ENCODE measurements at places on chromosomes 2 and 18.

- no peak for DNase-seq
Observed at GRCh38 chr18:29378651-29379136, 1201.8 kb upstream of the CDH2 start.

- DNase-seq: no peak
Observed at GRCh38 chr2:153519257-153519875, 40.8 kb upstream of the RPRM start.

DNA sequence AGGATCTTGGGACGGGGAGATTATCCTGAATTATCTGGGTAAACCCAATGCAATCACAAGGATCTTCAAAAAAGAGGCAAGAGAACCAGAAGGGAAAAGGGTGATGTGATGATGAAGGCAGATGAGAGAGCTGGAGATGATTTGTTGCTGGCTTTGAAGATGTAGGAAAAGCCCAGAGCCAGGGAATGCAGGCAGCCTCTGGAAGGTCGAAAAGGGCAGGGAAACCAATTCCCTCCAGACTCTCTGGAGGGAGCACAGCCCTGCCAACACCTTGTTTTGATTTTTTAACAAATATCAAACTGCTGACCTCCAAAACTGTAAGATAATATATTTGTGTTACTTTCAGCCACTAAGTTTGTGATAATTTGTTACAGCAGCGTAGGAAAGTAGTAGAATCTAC lies 48.9 kb upstream of the IL1R2 start:
- DNase-seq: no peak

- no peak for DNase-seq
Observed at GRCh38 chr18:9831036-9831722, 54.6 kb upstream of the TXNDC2 start.

DNA sequence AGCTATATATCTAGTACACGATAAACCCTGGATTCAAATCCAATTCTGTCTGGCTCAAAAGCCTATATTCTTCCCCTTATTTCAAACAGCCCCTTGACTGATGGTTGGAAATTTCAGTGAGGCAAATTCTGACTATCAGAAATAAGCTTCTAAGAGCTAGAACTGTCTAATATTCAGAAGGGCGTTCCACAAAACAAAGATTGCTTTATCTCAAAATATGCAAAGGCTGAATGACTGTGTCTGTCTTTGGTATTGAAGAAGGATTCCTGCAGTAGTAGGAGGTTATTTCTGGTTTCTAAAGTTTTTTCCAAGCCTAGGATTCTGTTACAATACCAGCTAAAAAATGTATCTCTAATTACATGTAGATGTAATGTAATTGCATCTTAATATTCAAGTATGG lies 31.1 kb downstream of the DRC1 start:
- DNase-seq: no peak

- no peak for DNase-seq
Observed at GRCh38 chr2:25354116-25354515, 12.4 kb upstream of the DNMT3A start.

DNA sequence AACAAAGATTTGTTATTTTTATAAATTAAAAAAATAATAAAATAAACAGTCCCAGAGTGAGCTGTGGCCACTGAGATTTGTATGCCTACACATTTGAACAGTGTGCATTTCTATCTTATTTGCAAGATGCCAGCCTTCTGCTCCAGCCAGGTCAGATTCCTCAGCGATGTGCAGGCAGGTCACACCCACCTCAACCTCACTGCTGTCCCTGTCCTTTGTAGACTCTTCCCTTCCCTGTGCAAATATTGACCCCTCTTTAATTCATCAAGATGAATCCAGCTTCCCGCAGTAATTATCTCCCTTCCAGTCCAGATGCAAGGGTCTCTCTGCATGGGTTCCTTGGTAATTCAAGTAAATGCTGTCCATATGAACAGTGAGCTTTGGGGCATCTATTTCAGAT lies 256.2 kb downstream of the PIEZO2 start:
- DNase-seq: no peak

GRCh38 chr2:169240405-169240804 lies 121.9 kb downstream of the LRP2 start:
- no peak for DNase-seq

DNA sequence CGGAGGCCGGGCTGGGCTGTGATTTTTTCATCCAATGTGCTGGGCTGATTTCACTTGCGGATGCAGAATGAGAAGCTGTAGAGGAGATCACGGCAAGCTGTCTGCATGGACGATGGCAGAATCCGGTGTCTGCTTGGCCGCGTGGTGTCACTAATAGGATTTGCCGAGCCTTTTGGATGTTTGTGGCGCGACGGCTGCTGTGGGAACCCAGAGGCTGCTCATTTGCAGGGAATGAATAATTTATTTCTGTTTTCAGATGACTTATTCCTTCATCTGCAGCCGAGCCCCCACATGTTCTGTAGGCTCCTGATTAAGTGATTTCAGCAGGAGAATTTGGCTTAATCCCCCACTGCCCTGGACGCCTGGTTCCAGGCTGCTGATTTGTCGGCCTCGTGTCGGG lies 62.6 kb downstream of the ODC1 start:
- no peak for DNase-seq

DNA sequence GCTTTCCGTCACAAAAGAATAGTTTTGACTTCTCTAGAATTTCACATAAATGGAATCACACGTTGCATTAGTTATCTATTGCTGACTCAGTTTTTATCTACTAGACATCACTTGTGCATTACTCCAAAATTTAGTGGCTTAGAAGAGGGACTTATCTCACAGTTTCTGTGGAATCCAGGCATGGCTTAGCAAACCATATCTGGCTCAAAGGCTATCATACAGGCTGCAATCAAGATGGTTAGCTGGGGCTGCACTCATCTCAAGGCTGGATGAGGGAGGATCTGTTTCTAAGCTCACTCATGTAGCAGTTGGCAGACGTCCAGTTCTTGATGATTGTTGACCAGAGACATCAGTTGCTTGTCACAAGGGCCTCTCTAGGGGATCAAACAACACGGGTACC lies 6.6 kb upstream of the DSC3 start:
- DNase-seq: no peak

GRCh38 chr2:128782411-128783192 lies 463.9 kb upstream of the HS6ST1 start:
- no peak for DNase-seq

GRCh38 chr2:134253804-134254203 lies at the start of gene MGAT5:
MGAT5 (plus strand) TSS chr2:134254072; CDS start chr2:134254404, 332 bp downstream.
- no peak for DNase-seq

GRCh38 chr2:84735389-84735788 lies 145.5 kb downstream of the TRABD2A start:
- no peak for DNase-seq

GRCh38 chr2:216578325-216578724 lies 54.9 kb upstream of the IGFBP2 start:
- no peak for DNase-seq

DNA sequence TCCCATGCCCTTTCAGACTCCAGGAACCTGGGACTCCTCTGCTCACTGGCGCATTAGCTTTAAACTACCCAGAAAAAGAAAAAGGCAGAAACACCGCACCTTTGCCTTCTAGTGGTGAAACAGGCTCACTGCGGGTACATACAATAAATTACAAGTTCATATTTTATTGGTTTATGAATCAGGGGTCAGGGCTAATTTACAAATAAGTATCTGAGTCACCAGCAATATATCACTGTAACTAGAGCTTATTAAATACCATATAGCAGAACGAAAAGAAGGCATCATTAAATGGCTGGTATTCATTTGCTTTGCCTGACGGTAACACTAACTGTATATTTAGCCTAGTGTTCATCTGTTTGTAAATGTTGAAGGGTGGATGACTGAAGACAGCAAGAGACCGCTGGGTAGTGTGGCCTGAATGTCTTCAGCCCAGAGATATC lies 26.9 kb upstream of the DTNB start:
- DNase-seq: no peak

DNA sequence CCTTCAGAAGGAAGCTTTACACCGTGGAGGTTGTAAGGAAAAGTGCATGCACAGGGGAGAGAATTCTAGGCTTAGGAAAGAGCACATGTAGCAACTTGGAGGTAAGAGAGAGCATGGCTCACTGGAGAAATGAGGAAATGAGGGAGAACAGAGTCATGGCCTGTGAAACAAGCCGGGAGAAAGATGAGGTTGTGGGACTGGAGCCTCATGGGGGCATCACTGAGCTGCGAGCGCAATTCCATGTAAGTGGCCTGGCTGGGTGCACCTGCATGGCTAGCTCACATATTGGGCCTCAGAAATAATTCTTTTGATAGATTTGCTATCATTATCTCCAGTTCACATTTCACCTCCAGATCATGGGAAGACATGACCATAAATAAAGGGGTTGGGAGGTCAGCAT lies 785.5 kb upstream of the RAB6C start:
- no peak for DNase-seq
